ENCODE measurements at places on chromosomes 4 and X.

GRCh38 chr4:184937030-184937710 is 81.1 kb upstream of the HELT start:
- no peak for DNase-seq

- no peak for DNase-seq
These were observed 58.8 kb upstream of the IGFBP7 start for GRCh38 chr4:57168982-57169381.

- DNase-seq: no peak
These were observed 22.4 kb downstream of the ANK2 start for GRCh38 chr4:113071805-113072204.

- DNase-seq: no peak
These were observed 26.7 kb downstream of the HERC3 start for GRCh38 chr4:88618782-88619485.

GRCh38 chrX:9378980-9379696 is 85.7 kb upstream of the TBL1X start:
- no peak for DNase-seq

- DNase-seq: no peak
These were observed 781.9 kb upstream of the GALNTL6 start for GRCh38 chr4:171031338-171031737.

- no peak for DNase-seq
These were observed 17.2 kb downstream of the GPR174 start for GRCh38 chrX:79161655-79162054.

DNA sequence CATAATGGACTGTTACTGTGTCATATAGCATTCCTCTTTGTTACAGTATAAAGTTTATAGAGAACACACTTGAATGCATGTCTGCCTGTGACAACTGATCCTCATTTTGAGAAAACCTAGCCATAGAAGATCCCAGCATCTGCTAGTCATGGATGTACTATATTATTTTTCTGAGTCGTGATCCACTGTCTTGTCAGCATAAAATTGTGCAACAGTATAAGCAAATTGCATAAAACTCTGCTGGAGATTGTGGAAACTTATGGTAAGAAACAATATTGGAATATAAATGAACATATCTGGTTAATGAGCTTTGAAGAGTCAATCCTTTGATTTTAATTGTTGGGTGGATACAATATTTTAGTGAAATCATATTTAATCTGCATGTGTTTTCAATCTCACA is 3.6 kb downstream of the NEIL3 start:
- DNase-seq: no peak

- DNase-seq: peak; percentile 17
These were observed 38.2 kb downstream of the TSPAN5 start for GRCh38 chr4:98620087-98620784.

DNA sequence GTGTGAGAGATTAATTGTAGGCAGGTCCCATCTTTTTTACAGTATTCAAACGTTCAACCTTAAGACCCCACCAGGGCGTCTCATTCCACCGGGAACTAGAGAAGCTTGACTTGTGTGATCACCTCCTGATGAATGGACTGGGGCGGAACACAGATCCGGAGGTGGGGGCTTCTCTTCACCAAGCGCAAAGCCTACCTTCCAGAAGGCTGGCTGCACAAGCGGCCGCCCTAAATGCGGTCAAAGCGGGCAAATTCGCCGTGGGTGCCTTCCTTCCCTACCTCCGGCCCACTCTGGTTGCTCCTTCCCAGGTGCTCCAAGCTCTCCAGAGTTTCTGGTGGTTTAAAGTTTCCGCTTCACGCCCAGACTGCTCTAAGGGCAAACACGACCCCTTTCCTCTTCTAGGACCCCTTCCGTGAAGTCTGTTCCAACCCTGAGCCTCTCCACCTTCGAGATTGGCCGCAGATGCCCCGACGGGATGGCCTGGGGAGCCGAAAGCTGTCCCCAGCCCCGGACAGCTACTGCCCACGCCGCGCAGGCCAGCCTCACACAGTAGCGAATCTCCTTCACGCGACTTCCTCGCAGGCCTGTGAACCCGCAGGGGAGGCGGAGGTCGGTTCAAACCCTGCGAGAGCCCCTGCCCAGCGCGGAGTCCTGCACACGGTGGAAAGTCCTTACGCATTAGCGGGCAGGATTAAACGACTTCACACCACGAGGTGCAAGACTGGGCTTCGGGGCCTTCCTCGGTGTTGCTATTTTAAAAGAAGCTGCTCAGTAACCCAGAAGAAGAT is 1.6 kb upstream of the WWC2 start:
- DNase-seq: no peak

- DNase-seq: no peak
These were observed 107.6 kb downstream of the DLG3 start for GRCh38 chrX:70552130-70552704.

GRCh38 chrX:38831949-38832348 is 30.7 kb downstream of the MID1IP1 start:
- DNase-seq: no peak

DNA sequence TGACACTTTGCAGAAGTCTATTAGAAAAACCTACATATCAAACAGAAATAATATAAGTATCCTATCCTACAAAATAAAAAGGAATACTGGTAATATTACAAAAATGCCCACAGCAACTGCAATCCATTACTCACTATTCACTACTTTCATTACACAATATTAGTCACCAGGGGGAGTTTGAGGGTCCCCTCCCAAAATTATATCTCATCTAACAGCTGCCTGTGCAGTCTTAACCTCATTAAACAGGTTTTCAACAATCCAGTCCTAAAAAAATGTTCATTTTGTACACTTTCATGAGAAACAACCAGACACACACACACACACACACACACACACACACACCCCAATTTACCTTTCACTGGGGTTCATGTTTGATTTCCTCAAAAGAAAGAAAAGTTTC is 2.9 kb downstream of the CLOCK start:
- DNase-seq: no peak

DNA sequence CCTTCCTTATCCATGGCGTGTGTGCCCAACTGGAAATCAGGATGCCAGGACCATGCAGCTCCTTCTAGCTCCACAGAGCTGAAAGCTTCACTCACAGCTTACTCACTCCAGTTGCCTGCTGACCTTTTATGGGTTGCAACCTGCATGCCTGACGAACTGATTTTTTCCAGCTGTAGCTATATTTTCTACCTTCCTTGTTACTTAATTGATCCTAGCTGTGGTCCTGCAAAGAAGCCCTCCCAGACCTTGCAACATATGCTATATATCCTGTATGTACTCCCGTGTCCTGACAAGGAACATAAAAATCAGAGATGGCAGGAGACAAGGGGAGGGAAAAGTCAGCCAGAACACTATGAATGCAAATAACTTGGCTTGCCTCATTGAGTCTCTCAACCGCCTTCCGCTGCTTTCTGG is 135.3 kb upstream of the LDB2 start:
- DNase-seq: no peak

DNA sequence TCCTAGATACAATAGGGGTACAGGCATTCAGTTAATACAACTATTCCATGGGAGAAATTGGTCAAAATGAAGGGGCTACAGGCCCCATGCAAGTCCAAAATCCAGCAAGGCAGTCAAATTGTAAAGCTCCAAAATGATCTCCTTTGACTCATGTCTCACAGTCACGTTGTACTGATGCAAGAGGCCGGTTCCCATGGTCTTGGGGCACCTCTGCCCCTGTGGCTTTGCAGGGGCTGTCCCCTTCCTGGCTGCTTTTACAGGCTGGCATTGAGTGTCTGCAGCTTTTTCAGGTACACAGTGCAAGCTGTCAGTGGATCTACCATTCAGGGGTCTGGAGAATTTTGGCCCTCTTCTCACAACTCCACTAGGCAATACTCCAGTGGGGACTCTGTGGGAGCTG is 12.5 kb upstream of the ASIC5 start:
- no peak for DNase-seq
